ENCODE measurements at places on chromosomes 3 and 15. TPM values are rescaled to one million over a fixed set of nuclear protein-coding genes. Genes with fewer than 3 reads are reported as not detected.

DNA sequence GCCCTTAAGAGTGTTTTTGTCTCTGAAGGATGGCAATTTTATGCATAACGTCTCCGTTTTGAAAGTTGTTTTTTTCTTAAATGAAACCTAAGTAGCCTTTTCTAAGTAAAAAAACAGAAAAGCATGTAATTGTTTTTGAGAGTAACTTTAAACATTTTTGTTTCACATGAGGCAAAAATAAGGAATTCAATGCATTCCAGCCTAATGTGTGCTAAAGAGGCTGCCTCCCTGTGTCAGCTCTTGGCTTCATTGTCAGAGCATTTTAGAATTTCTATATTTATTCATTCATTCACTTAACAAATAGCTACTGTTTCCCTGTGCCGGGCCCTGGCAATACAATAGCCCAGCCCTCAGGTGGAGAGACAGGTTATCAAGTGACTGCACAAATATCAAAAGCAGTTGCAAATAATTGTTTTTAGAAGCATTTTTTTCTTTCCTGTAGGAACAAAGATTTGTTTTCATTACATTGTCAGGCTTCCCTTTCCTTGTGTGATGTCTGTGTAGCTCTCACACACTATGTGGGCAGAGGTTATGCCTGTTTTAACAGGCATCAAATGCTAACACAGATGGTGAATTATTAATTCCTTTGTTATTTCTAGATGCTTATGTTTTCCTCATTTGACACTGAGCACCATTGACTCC, 81.9 kb downstream of the CCK start:
- no peak for DNase-seq

GRCh38 chr3:132228923-132229322, 88.3 kb upstream of the ACP3 start:
- DNase-seq, result peak; percentile 4

- DNase-seq, result peak; percentile 5
Observed at GRCh38 chr15:56739964-56740640, 6.8 kb upstream of the ZNF280D start.

DNA sequence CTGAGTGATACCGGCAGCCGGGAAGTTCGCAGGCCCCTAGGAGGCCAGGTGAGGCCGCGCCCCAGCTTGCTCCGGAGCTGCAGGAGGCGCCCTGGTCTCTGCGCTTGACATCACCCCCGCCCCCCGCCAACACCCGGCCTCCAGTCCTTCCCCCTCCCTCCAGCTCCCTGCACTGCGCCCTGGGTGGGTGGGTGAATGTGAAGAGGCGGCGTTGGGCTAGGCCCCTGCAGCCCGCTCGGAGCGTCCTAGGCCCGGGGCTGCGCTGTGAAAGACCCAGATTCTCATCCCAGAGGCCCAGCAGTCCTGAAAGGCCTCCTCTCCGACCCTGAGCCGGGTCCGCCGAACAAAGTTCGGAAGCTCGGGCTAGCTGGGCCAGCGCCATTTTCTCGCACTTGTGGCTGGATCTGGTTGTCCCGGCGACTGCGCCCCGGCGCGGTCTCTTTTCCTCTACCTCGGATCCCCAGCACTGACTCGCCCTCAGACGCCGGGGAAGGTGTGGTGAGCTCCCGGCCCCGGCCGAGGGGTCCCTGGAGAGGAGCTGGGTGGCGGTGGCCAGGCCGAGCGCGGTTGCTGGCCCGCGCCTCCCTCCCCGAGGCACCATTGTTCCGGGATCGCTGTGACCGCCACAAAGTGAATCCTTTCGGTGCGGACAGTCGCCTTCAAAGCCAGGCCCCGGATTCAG, 12.9 kb downstream of the ZIC4 start:
- DNase-seq, result no peak

DNA sequence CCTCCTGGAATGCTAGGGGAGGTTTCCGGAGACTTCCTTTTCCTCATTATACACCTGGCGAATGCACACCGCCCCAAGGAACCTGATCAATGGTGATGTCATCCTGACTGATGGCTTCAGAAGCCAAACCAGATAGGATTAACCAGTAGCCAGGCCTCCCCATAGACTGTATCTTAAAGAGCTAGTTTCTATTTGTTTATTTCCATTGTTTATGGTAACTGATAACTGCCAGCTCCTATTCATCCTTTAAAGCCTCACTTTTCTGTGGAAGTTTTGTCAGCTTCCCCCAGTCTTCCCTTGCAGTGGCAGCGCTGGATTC, at the start of gene MKRN2OS:
TSS of gene MKRN2OS (minus strand) at position 27 of the 319 bp plus-strand sequence. CDS start 35 bp downstream, outside the sequence.
- DNase-seq, result no peak

GRCh38 chr3:36697229-36698001, 66.9 kb downstream of the DCLK3 start:
- no peak for DNase-seq

DNA sequence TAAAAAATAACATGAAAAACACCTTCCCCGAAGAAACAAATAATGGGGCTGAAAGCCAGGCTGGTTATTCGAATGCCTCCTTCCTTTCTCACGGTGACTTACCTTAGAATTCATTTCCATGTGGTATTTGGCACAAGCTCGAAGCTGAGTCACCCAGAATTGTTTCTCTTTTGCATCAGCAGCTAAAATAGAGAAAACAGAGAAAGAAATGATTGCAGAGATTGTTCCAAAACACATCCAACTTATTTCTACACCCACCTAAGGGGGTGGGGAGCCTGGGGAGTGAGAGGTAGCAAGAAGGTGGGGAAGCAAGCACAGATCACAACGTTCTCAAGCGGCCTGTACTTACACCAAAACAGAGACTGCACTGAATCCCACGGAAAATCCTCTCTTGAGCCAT, 104.7 kb downstream of the OSBPL10 start:
- DNase-seq, result no peak

- no peak for DNase-seq
Observed at GRCh38 chr3:31960793-31961431, 20.1 kb downstream of the OSBPL10 start.

GRCh38 chr3:15804553-15805095, 6.8 kb upstream of the ANKRD28 start:
- DNase-seq, result peak; percentile 31

DNA sequence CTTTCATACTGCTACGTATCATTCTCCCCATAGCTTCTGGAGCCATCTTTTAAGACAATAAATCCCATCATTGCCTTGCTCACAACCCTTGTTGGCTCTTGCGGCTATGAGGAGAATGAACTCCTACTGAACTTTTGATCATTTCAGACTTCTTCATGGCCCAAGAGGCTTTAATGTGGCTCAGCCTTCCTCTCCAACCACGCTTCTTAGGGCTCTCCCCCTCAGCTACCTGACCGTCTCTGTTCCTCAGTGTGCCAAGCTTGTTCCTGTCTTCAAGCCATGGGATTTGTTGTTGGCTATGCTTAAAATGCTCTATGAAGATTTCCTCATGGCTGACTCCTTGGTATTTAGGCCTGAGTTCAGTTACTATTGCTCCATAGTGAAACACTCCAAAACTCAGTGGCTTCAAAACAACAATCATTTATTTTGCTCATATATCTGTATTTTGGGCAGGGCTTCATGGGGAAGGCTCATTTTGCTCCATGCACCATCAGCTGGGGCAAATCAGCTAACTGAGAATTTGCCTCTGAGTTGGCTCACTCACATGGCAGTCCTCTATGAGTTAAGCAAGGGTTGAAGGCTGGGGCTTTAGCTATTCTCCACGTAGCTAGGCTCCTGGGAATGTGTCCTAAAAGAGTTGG, 47.5 kb downstream of the FOXL2 start:
- DNase-seq, result no peak

GRCh38 chr3:64188810-64189560, 36.3 kb downstream of the PRICKLE2 start:
- DNase-seq, result no peak

GRCh38 chr3:158152186-158152585, 42.3 kb downstream of the RSRC1 start:
- peak; percentile 11 for DNase-seq

DNA sequence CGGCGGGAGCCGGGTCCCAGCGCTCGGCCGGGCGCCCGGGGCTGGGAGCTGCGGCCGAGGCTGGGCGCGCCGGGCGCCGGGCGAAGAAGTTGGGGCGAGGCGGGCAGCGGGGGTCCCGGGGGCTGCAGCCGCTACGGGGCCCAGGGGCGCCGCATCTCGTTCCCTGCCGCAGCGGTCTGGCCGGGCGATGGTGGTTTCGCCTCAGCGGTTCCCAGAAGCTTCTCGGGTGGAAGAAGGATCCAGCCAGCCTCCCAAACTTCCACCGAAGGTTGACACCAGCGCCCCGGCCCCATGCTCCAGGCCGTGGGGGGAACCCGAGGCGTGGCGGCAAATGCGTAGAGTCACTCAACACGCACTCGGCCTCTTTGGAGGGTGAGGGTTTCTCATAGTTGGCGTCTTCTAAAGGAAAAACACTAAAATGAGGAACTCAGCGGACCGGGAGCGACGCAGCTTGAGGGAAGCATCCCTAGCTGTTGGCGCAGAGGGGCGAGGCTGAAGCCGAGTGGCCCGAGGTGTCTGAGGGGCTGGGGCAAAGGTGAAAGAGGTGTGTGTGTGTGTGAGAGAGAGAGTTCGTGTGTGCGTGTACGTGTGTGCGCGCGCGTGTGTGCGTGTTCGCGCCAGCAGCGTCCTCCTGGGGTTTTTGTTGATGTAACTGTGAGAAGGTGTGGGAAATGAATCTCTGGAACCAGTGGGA, 940 bp downstream of the BOC start:
- peak; percentile 20 for DNase-seq

DNA sequence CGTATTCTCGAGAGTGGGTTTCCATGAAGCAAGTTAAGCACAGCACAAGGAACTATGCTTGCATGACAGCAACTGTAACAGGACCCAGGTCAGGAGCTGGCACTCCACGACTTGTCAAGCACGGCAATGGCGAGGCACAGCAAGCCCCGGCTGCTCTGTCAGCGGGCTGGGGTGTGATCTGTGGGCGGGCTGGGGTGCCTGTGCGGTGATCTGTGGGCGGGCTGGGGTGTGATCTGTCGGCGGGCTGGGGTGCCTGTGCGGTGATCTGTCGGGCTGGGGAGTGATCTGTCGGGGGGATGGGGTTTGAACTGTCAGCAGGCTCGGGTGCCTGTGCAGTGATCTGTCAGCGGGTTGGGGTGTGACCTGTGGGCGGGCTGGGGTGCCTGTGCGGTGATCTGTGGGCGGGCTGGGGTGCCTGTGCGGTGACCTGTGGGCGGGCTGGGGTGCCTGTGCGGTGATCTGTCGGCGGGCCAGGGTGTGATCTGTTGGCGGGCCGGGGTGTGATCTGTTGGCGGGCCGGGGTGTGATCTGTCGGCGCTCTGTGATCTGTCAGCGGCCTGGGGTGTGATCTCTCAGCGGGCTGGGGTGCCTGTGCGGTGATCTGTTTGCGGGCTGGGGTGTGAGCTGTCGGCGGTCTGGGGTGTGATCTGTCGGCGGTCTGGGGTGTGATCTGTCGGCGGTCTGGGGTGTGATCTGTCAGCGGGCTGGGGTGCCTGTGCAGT, 205.7 kb downstream of the XXYLT1 start:
- no peak for DNase-seq

DNA sequence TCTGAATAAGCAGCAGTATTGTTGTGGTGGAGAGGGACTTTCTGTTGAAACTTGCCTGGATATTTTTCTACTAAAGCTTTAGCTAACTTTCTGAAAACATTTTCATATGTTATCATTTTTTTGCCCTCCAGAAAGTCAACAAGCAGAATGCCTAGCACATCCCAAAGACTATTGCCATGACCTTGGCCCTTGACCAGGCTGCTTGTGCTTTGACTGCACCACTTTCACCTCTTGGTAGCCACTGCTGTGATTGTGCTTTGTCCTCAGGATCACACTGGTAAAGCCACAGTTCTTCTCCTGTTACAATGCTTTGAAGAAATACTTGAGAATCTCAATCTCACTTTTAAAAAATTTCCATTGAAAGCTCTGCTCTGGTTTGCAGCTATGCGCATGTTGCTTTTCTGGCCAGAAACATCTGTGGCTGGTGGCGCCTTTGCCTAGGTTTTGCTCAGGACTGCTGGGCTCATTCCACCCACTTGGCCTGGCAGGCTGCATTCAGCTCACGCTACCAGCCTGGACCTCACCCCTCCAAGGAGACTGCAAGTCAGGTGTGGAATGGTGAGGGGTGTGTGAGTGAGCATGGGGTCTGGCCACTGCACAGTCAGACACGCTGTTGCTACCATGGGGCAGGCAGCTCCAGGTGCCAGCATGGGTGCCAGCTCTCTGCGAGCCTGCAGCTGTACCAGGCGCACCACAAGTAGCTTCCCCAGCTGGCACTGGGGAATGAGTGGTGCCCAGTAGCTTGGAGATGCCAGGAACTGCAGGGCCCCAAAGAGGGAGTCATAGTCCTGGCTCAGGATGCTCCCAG, 89.8 kb upstream of the TNFSF10 start:
- no peak for DNase-seq

DNA sequence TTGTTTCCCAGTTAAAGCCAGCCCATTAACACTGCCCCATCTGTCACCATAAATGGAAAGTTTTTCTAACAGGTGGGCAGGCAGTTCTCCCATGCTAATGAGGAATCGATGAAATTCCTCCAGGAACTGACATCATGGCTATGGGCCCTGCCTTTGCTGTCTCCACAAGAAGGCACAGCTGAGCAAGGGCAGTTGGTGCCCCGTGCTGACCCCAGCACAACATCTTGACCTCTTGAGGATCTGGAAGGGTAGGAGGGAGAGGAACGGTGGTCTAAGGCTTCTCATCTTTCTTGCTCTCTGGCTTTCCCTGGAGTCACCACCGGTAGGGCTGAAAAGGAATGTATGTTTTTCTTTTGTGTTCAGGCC, 46.7 kb downstream of the CHCHD6 start:
- no peak for DNase-seq

GRCh38 chr15:35519541-35520149, 26.3 kb downstream of the DPH6 start:
- DNase-seq, result no peak

- DNase-seq, result no peak
Observed at GRCh38 chr3:188126276-188126675, 27.7 kb upstream of the LPP start.

- peak; percentile 73 for DNase-seq
Observed at GRCh38 chr15:64622410-64623260, 152.8 kb downstream of the RBPMS2 start.

GRCh38 chr15:29270169-29270955, 740 bp upstream of the NSMCE3 start:
- peak; percentile 11 for DNase-seq

The AQR gene
- 36.4 TPM for total RNA-seq

The HIGD2B gene
- 0.27 TPM for total RNA-seq

The CLDN18 gene
- not detected for total RNA-seq

The ERC2 gene
- 0.18 TPM for total RNA-seq

The TRH gene
- not detected for total RNA-seq

The MUC4 gene
- 0.31 TPM for total RNA-seq

The ALDH1L1 gene
- not detected for total RNA-seq

The COPG1 gene
- 114 TPM for total RNA-seq

The DNAJA4 gene
- 38.8 TPM for total RNA-seq

The OTOL1 gene
- not detected for total RNA-seq

The PLAAT1 gene
- total RNA-seq, result not detected

The GLCE gene
- total RNA-seq, result 2.8 TPM

The DZIP1L gene
- not detected for total RNA-seq

The ISG20 gene
- 82.8 TPM for total RNA-seq

The PRSS50 gene
- not detected for total RNA-seq

The SLC24A5 gene
- total RNA-seq, result not detected

The SLC51B gene
- not detected for total RNA-seq

Data from activated CD8-positive, alpha-beta T cell treated with anti-CD3 and anti-CD28 coated beads for 36 hours (primary cell).